ENCODE measurements at places on chromosomes 5 and 9.

- no peak for DNase-seq
Observed at GRCh38 chr9:84121991-84122523, 141.5 kb downstream of the RMI1 start.

DNA sequence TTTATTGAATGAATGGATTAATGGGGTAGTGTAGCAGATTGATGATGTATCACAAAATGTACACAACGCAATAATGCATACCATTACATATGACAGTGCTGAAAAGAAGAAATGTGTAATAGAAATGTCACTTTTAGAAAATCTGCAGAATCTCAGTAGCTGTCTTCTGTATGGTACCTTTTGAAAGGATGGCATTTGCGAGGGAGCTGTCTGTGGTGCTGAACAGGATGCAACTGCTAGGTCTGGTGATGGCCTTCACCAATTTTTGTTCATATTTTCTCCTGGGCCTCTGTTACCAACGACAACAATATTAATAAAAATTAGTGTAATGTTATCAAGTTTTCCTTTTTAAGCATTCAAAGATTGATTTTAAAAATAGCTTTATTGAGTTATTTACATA, 36.2 kb upstream of the OTULIN start:
- no peak for DNase-seq

DNA sequence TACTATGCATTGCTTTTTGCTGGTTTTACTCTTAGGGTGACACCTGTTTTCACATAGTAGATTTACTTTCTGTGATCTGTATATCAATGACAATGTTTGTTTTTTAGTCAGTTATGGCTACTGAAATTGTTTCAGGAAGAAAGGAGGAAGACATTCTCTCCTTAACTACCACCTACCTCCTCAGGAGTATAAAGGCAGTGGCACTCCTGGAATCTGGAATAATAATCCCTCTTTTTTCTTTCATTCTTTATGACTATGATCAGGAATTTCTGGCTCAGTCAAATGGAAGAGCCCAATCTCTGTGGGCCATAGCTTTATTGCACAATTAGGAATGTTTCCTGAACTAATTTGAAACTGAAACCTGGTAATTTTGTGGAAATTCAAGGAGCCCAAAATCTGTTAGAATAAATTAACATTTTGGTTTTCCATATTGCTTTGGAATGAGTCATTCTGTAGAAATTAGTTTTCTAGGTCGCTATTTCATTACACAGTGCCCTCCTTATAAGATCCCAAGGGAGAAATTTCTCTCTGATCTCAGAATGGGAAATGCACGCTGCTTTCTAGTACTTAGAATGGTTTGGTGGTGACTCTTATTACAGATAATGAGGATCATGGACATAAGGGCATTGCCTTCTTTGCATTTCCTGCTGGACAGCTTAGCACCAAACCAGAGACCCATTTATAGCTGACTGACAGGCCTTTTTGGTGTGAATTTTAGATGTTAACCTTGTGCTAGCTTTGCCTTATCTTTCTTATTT, 95.3 kb upstream of the VLDLR start:
- no peak for DNase-seq

GRCh38 chr5:132777209-132778069, at the start of gene SEPTIN8:
TSS of gene SEPTIN8 (minus strand) at chr5:132777239. CDS start at chr5:132777137, 102 bp downstream.
- peak; percentile 68 for DNase-seq

GRCh38 chr9:132288361-132288760, 66.4 kb downstream of the SETX start:
- no peak for DNase-seq

- DNase-seq, result peak; percentile 80
Observed at GRCh38 chr5:154850255-154851062, at the start of gene FAXDC2. TSS of gene FAXDC2 (minus strand) at chr5:154850603. CDS start at chr5:154838178, 12,425 bp downstream.

DNA sequence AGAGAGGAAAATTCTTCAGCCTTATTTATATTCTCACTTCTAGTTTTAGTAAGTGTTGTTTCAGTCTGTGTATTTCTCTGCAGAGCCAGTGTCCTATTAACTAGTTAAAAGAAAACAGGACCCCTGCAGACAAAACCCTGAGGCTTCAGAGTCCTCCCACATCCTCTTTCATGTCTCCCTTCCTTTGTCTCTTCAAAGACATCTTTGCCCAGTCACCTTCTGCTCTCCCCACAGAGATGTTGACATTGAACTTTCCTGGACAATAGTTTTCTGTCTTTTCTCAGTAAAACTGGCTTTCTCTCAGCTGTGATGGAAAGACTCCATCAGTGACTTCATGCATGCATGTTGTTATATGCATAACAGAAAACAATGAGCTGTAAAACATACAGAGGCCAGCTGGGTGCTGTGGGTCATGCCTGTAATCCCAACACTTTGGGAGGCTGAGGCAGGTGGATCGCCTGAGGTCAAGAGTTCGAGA, 20.2 kb downstream of the GRAMD2B start:
- peak; percentile 57 for DNase-seq

Measured in anterior cingulate cortex (tissue), 58 donors.